ENCODE measurements at places on chromosomes 2 and 18. TPM values are rescaled to one million over a fixed set of nuclear protein-coding genes. Genes with fewer than 3 reads are reported as not detected.

- DNase-seq = no peak
- no peaks in the 10 kb centered on the region for H3K4me1 ChIP-seq
- no peak overlapping the region for H3K4me3 ChIP-seq
- no peaks in the 10 kb centered on the region for H3K27me3 ChIP-seq
- H3K36me3 ChIP-seq = no peaks in the 10 kb centered on the region
Measured at GRCh38 chr2:21256006-21256405, 132.2 kb downstream of the TDRD15 start.

GRCh38 chr18:50065527-50065926 lies 129.4 kb downstream of the MYO5B start:
- H3K36me3 ChIP-seq = no peaks in the 10 kb centered on the region
- H3K4me1 ChIP-seq = no peaks in the 10 kb centered on the region
- H3K4me3 ChIP-seq = no peak overlapping the region
- no peak for DNase-seq

- H3K4me1 ChIP-seq = no peaks in the 10 kb centered on the region
- DNase-seq = no peak
- no peaks in the 10 kb centered on the region for H3K27me3 ChIP-seq
- no peak overlapping the region for H3K4me3 ChIP-seq
- no peaks in the 10 kb centered on the region for H3K36me3 ChIP-seq
Measured at GRCh38 chr2:239714116-239714515, 311.0 kb downstream of the NDUFA10 start.

- H3K4me1 ChIP-seq = no peaks in the 10 kb centered on the region
- DNase-seq = no peak
- H3K4me3 ChIP-seq = no peak overlapping the region
- H3K36me3 ChIP-seq = no peaks in the 10 kb centered on the region
- no peak overlapping the region for H3K27ac ChIP-seq
Measured at GRCh38 chr2:224449212-224450147, 47.6 kb upstream of the FAM124B start.

DNA sequence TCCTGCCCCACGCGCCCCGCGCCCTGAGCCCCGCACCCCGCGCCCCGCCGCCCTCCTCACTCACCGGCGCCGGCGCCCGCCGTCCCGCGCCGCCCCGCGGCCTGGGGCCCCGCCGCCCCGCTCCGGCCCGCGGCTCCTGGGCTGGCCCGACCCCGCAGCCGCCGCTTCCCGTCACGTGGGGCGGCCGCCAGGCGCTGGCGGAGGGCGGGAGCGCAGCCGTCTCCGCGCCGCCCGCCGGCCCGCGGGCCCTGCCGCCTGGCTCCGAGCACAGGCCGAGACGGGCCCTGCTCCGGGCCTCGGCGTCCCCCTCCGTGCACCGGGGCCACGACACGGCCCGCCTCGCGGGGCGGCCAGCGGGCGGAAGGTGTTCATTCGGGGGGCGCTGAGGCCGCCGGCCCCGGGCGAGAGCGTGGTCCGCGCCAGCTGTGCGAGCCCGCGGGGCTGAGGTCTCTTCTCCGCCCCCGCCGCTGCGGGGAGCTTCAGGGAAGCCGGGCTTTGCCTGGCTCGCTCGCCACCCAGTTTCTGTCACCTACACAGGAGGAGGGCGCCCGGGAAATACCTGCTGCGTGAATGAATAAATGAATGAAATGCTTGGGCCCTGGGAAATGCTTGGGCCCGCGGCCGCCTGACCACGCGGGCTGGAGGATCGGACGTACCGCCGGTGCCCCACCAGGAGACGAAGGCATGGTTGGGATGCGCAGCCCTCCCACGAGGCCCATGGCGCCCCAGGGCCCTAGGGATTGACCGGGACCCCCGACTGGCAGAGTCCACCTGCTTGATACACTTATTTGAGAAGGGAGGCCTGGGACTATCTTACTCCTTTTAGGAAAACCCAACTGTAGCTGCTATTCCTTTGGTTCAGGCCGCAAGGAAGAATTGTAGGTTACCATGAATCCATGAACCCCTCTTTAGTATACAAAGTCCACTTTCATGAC lies at the start of gene TGFBRAP1:
Gene TGFBRAP1 (minus strand): TSS at position 175 of the 935 bp plus-strand sequence. CDS start 21,434 bp downstream, outside the sequence.
- H3K36me3 ChIP-seq = no peaks in the 10 kb centered on the region
- peak; percentile 60 for DNase-seq
- H3K4me3 ChIP-seq = peak within 1 kb of the TSS; percentile 87
- H3K27me3 ChIP-seq = no peaks in the 10 kb centered on the region
- H3K4me1 ChIP-seq = peaks cover 29% of the 10 kb centered on the region
- H3K27ac ChIP-seq = peak within 1 kb of the TSS; percentile 85

- no peaks in the 10 kb centered on the region for H3K36me3 ChIP-seq
- no peaks in the 10 kb centered on the region for H3K27me3 ChIP-seq
- no peak for DNase-seq
- no peak overlapping the region for H3K27ac ChIP-seq
- H3K4me3 ChIP-seq = no peak overlapping the region
- H3K4me1 ChIP-seq = no peaks in the 10 kb centered on the region
Measured at GRCh38 chr2:19772981-19773380, 128.8 kb downstream of the TTC32 start.

DNA sequence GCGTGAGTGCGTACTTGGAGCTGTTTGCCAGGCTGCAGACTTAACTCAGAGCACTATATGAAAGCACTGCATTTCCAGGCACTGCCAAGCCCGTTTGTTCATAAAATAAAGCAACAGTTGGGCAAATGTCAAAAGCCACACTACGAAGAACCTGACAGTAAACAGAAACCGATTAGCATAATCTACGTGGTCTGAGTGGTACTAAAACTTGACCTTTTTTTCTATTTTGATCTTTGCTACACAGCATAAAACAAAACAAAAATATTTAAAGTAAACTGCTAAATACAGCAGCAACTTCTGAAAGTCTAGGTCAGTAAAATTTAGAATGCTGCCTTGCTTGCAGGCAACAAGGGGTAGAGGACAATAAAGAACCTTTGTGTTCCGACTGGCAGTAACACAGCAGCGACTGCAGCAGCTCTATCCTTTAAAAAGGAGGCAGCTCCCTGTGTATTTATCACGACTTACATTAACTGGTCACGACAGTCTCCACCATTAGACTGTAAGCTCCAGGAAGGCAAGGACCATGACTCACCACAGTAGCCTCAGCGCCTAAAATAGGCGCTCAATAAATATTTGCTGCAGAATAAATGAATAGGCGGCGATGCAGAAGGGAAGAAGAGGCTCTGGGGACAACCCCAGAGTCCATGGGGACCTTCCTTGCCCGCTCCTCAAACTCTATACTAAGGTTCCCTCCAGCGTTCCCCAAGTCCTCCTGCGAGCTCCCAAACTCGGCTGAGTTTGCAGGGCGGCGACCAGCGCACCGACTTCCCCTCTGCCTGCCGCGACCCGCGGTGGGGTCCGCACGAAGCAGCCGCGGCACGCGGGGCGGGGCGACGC lies 902 bp downstream of the SS18 start:
- peaks cover 4% of the 10 kb centered on the region for H3K36me3 ChIP-seq
- no peaks in the 10 kb centered on the region for H3K27me3 ChIP-seq
- peak overlapping the region; percentile 94 for H3K27ac ChIP-seq
- H3K4me1 ChIP-seq = peaks cover 23% of the 10 kb centered on the region

- H3K27me3 ChIP-seq = no peaks in the 10 kb centered on the region
- H3K27ac ChIP-seq = no peak within 1 kb of the TSS
- no peak for DNase-seq
- peaks cover 10% of the 10 kb centered on the region for H3K4me1 ChIP-seq
- no peaks in the 10 kb centered on the region for H3K36me3 ChIP-seq
Measured at GRCh38 chr2:109128616-109129355, at the start of gene SH3RF3. SH3RF3 (plus strand) TSS chr2:109129205.

- no peak for DNase-seq
- no peak overlapping the region for H3K27ac ChIP-seq
- no peaks in the 10 kb centered on the region for H3K27me3 ChIP-seq
- H3K36me3 ChIP-seq = no peaks in the 10 kb centered on the region
- no peak overlapping the region for H3K4me3 ChIP-seq
Measured at GRCh38 chr2:166610180-166610912, 116.3 kb upstream of the SCN7A start.

GRCh38 chr2:53114582-53114981 lies 653.0 kb upstream of the CHAC2 start:
- no peak overlapping the region for H3K27ac ChIP-seq
- DNase-seq = no peak
- no peaks in the 10 kb centered on the region for H3K4me1 ChIP-seq
- H3K4me3 ChIP-seq = no peak overlapping the region

GRCh38 chr18:21314724-21315123 lies 72.7 kb downstream of the GREB1L start:
- no peaks in the 10 kb centered on the region for H3K36me3 ChIP-seq
- DNase-seq = no peak
- no peaks in the 10 kb centered on the region for H3K4me1 ChIP-seq
- no peak overlapping the region for H3K27ac ChIP-seq
- no peak overlapping the region for H3K4me3 ChIP-seq

DNA sequence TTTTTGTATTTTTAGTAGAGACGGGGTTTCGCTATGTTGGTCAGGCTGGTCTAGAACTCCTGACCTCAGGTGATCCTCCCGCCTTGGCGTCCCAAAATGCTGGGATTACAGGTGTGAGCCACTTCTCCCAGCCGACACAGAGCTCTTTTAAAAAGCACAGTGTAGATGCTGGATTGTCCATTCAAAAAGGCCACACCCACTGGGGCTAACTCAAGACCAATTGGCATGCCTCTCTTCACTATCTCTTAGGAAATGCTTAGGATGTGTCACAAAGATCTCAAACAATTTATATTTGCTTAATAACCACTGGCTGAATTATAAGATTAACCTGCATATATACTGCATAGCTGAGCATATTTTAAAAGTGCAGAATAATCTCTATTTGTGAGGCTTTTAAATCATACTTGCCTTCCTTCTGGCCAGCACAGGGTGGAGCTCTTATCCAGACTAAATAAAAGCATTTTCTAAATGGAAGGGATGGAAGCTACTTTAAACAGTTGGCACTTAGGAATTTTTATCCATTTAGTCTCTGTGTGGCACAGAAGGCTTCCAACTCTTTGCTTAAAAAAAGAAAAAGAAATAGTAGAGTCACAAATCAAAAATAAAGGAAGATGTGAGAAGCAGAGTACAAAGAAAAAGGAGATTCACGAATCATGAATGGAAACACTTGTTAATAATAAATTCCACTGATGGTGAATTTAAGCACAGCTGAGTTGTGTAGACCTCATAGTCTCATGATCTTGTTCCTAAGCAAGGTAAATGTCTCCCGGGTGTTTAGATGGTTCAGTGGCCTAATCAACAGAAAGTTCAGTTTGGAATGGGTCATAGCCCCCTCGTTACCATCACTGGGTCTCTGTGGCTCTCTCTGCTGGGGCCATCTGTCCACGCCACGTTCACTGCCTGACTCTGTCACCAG lies 22.4 kb downstream of the CRYGD start:
- H3K27ac ChIP-seq = no peak overlapping the region
- no peaks in the 10 kb centered on the region for H3K4me1 ChIP-seq
- H3K4me3 ChIP-seq = no peak overlapping the region
- no peak for DNase-seq
- H3K27me3 ChIP-seq = no peaks in the 10 kb centered on the region

GRCh38 chr2:199932312-199932855 lies 21.3 kb downstream of the C2orf69 start:
- no peak overlapping the region for H3K4me3 ChIP-seq
- DNase-seq = no peak
- no peaks in the 10 kb centered on the region for H3K4me1 ChIP-seq
- H3K27ac ChIP-seq = no peak overlapping the region
- H3K27me3 ChIP-seq = no peaks in the 10 kb centered on the region

Gene TTN
- total RNA-seq = 0.83 TPM

Gene OTOS
- not detected for total RNA-seq

Gene TMEM200C
- not detected for total RNA-seq

All from CD8-positive, alpha-beta memory T cell (primary cell).